ENCODE measurements at places on chromosomes 4 and X.

DNA sequence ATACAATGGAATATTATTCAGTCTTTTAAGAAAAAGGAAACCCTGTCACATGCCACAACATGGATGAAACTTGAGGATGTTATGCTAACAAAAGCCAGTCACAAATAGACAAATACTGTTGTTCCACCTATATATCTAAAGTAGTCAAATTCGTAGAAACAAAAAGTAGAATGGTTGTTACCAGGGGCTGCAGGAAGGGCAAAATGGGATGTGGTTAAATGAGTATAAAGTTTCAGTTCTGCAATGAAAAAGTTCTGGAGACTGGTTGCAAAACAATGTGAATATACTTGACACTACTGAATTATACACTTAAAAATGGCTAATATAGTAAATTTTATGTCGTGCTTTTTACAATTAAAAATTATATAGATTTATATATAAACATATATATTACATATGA, 12.2 kb downstream of the SPOCK3 start:
- DNase-seq, result no peak

DNA sequence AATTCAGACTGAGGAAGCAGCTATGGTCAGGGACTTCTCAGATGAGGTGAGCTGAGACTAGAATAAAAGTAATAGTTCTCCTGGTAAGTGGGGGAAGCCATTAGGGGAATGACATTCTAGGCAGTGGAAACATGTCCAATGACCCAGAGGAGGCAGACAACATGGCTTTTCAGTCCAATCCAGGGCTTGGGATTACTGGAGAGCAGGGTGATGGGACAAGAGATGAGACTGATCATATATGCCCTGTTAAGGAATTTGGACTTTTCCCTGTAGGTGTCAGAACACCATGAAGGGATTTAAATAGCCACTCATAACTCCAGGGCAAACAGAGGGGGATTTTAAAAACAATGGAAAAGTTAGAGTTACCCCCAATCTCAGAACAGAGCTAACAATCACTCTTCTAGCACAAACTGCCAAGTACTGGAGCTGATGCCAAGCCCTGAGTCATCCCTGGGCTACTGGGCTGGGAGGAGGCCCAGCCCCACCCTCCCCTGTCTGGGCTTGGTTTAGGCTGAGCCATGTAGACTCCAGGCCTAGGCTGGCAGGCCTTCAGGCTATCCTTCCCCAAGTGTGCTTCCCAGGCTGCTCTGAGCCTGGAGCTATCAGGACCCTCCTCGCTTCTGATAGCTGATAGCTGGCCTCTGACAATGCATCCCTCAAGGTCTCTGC, 22.7 kb upstream of the MSN start:
- DNase-seq, result peak; percentile 81

GRCh38 chrX:95318882-95319281, 1365.8 kb upstream of the DIAPH2 start:
- no peak for DNase-seq

GRCh38 chrX:34562006-34562405, 95.1 kb downstream of the TMEM47 start:
- no peak for DNase-seq

GRCh38 chrX:14673764-14674163, 144.4 kb downstream of the GLRA2 start:
- DNase-seq, result peak; percentile 60

- DNase-seq, result no peak
These were observed 58.2 kb upstream of the TRIM2 start for GRCh38 chr4:153146031-153146430.

GRCh38 chr4:23978002-23978401, 88.2 kb upstream of the PPARGC1A start:
- no peak for DNase-seq

- no peak for DNase-seq
These were observed 36.1 kb downstream of the NBDY start for GRCh38 chrX:56764975-56765791.

DNA sequence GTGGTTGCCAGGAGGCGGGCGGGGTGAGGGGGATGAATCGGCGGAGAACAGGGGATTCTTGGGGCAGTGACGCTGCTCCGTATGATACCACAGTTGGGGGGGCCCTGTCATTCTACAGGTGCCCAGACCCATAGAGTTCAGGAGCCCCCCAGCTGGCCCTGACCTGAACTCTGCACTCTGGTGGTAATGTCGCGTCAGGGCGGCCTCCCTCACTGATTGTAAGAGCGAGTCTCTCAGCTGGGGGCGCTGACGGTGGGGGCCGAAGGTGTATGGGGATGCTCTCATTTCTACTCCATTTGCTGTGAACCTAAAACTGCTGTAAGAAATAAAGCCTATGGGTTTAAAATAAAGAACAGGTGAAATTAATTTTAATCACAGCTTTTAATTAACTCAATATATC, 91.8 kb upstream of the PSAPL1 start:
- no peak for DNase-seq

GRCh38 chrX:66176134-66176533, 12.1 kb downstream of the HEPH start:
- no peak for DNase-seq

GRCh38 chrX:131764216-131764615, 220.3 kb downstream of the OR13H1 start:
- DNase-seq, result no peak

GRCh38 chr4:180261346-180261745, 1981.9 kb upstream of the TENM3 start:
- no peak for DNase-seq

DNA sequence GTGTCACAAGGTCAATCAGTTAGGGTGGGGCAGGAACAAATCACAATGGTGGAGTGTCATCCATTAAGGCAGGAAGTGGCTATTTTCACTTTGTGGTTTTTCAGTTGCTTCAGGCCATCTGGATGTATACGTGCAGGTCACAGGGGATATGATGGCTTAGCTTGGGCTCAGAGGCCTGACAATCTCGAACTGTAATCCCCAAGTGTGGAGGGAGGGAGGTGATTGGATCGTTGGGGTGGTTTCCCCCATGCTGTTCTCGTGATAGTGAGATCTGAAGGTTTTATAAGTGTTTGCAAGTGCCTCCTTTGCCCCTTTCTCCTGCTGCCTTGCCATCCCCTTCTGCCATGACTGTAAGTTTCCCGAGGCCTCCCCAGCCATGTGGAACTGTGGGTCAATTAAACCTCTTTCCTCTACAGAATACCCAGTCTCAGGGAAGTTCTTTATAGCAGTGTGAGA, 36.7 kb upstream of the STS start:
- no peak for DNase-seq

- no peak for DNase-seq
These were observed 5.2 kb upstream of the TCEANC start for GRCh38 chrX:13647709-13648212.

- no peak for DNase-seq
These were observed 280.6 kb downstream of the PAPSS1 start for GRCh38 chr4:107439401-107439800.

- no peak for DNase-seq
These were observed 12.2 kb upstream of the TMPRSS11B start for GRCh38 chr4:68257719-68258118.

DNA sequence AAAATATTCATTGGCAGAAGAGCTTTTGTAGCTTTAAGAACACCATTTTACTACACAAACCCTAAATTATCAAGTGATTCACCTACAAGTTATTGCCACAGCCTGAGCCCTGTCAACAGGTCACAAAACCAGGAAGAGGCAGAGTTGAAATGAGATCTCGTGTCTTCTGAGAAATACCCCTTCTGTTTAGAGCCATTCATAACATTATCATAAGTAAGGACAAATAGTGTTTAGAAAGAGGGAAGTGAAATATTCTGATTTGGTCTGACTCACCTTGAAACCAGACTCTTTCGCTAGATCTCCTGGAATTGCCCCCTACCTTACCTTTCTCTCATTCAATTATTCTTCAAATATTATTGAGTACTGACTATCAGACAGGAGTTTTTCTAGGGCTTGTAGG, 5.9 kb downstream of the ETDB start:
- no peak for DNase-seq

GRCh38 chr4:128516301-128516969, 228.8 kb upstream of the PGRMC2 start:
- DNase-seq, result no peak

DNA sequence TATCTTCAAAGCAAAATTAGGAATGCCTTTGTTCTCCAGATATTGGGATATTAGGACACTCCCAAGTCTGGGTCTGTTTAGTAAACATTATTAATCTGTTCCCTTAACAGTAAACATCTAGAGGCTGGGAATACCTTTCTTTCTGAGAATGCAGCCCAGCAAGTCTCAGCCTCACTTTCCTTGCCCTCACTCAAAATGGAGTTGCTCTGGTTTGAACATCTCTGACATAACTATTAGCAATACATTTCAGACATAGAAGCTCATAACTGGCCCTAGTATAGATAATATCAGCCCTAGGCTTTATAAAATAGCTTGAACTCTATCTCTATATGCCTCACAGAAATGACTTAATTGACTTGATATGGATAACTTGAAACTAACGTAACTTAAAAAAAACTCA, 299.8 kb downstream of the SPATA18 start:
- no peak for DNase-seq

GRCh38 chr4:41000356-41000755, 214.0 kb downstream of the APBB2 start:
- DNase-seq, result no peak

- DNase-seq, result peak; percentile 8
These were observed 73.0 kb upstream of the FRMPD4 start for GRCh38 chrX:12065251-12065650.

GRCh38 chr4:96036781-96037180, 196.9 kb downstream of the PDHA2 start:
- no peak for DNase-seq

DNA sequence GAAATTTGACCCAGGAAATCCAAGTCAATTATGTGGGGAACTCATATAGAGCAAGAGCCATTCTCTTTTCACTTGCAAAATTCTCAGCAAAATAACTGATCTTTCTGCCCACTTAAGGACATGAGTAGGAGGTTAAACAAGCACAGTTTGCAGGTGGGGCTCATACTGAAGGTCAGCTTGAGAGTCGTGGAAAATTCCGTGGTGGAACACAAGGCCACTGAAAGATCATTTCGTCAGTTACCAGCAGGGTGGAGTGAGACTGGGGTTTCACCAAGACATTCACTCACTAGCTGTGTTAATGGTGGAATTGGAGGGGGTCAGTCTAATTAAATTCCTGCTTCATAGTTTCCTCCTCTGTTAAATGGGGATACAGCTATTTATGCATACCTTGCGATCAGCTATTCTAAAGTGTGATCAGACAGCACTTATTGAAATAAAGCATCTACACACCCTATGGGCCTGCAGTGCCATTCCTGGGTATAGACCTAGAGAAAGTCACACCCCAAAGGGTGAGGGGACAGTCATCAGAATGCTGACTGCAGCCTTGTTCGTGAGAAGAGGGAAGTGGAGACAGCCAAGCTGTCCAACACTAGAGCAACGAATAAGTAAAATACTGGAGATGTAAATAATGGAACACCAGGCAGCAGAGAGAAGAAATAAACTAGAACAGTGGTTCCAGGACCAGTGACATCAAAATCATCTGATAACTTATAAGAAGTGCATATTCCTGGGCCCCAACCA, 42.7 kb upstream of the CLNK start:
- no peak for DNase-seq

GRCh38 chrX:100643956-100644860, at the start of gene SRPX2:
Gene SRPX2 (plus strand): TSS chrX:100644199. CDS start chrX:100646323, 2,124 bp downstream.
- DNase-seq, result peak; percentile 73

- peak; percentile 98 for DNase-seq
These were observed 97.0 kb downstream of the AFAP1 start for GRCh38 chr4:7842384-7843279.

GRCh38 chr4:163091685-163092034, 75.0 kb downstream of the NAF1 start:
- DNase-seq, result no peak

- DNase-seq, result no peak
These were observed 111.9 kb upstream of the EDNRA start for GRCh38 chr4:147368948-147369347.

DNA sequence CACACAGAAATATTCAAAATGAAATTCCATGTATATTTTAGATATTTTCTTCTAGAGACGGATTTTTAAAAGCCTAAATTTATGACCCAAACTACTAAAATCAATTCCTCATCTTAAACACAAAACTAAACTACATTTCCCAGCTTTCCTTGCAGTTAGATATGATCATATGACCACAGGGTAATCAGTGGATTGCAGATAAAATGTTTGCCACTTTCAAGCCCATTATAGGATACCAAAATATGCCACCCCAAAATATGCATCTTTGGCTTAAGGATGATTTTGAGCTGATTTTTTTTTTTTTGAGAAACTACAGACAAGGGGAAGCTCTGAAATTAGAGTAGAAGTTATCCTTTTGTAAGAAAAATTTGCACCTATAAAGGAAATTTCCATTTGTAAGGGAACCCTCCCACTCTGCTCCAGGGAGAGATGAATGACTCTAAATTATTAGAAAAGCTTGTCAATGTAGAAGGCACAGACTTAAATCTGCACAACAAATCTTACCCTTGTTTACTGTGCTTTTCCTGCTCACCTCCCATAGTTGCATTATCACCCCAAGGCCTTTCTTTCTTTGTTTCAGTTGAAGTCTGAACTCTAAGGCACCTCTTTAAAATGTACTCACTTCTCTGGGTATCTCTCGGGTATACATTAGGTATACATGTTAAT, 503.0 kb downstream of the PDHA2 start:
- no peak for DNase-seq

GRCh38 chrX:153768311-153769157, 4.5 kb downstream of the PLXNB3 start:
- no peak for DNase-seq

- no peak for DNase-seq
These were observed 611.8 kb downstream of the SPOCK3 start for GRCh38 chr4:166622425-166622977.

- no peak for DNase-seq
These were observed 3.4 kb upstream of the INTU start for GRCh38 chr4:127629371-127629770.

DNA sequence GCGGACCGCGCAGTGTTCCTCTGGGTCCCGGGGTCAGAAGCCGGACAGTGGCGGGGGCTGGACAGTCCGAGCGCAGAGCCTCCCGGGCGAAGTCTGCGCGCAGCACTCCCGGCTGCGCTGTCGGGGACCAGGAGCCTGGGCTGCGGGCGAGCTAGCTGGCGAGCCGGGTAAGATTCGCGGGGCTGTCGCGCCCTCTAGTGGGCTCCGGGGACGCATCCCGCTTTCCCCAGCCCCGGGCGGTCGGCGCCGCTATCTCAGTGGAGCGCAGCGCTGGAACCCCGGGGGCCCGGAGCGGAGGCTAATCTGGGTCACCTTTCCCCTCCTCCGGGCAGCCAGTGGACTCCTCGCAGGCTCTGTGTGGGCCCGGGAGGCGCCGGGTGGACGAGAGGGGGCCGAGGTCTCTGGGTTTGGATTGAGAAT, 4.2 kb downstream of the PDGFRA start:
- DNase-seq, result no peak

DNA sequence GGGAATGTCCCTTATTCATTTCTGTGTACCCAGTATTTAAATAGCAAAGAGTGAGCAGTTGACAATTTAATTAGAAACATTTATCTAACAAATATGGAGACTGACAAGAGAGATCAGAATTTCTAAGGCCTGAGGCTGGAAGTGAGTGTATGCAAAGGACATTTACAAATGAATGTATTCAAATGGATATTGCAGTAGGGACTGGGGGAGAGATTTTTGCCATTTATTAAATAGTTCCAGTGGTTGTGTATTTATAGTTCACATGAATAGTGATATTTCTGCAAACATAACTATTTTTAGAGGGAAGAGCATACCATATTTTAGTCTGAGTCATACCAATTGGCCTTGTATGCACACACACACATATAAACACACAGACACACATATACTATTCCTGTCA, 592.4 kb downstream of the GLUD2 start:
- no peak for DNase-seq

GRCh38 chrX:118717678-118718391, 9.6 kb upstream of the IL13RA1 start:
- DNase-seq, result no peak

All from stromal cell of bone marrow (primary cell).